ENCODE measurements at places on chromosomes 13 and 19.

GRCh38 chr19:24004166-24004565 is 82.8 kb upstream of the ZNF254 start:
- H3K4me3 ChIP-seq: no peak overlapping the region
- no peaks in the 10 kb centered on the region for H3K27me3 ChIP-seq
- no peaks in the 10 kb centered on the region for H3K36me3 ChIP-seq
- H3K27ac ChIP-seq: no peak overlapping the region
- no peaks in the 10 kb centered on the region for H3K4me1 ChIP-seq

DNA sequence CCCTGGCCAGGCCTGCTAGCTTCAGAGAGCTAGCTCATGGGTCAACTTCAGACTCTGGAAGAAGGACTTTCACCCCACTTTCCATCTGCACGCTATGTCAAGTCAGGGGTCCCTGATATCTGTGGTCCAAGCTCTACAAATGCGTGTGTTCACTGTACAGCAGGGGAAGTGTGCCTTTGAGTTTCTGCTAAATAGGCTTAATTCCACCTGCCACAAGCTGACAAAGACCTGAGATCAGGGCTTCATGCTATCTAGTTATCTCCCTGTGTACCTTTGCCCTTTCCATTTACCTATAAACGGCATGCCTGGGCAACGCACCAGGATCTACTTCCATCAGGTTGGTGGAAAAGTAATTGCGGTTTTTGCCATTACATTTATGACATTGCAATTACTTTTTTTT is 10.7 kb upstream of the SULT2A1 start:
- H3K4me3 ChIP-seq: no peak overlapping the region
- H3K27me3 ChIP-seq: no peaks in the 10 kb centered on the region
- H3K4me1 ChIP-seq: no peaks in the 10 kb centered on the region
- DNase-seq: no peak
- H3K36me3 ChIP-seq: no peaks in the 10 kb centered on the region

DNA sequence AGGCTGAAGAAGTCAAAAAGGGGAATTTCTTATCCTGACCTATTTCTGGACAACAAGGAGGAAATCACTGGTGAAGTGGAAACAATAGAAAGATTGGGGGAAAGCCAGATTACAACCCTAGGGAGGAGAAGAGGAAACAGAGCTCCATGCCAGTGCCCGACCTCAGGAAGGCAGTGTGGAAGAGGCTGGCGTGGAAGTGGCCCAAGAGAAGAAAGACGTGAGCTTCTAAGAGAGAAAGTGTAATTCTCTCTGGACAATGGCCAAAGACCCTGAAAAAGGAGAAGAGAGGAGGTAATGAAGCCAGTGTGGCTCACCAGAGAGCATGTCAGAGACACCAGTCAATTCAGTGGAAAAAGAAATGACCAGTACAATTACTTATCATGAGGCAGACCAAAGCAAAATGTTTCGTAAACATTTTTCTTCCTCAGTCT is 52.6 kb upstream of the URAD start:
- no peak overlapping the region for H3K27ac ChIP-seq
- DNase-seq: no peak
- H3K4me3 ChIP-seq: no peak overlapping the region
- no peaks in the 10 kb centered on the region for H3K36me3 ChIP-seq
- H3K4me1 ChIP-seq: no peaks in the 10 kb centered on the region

DNA sequence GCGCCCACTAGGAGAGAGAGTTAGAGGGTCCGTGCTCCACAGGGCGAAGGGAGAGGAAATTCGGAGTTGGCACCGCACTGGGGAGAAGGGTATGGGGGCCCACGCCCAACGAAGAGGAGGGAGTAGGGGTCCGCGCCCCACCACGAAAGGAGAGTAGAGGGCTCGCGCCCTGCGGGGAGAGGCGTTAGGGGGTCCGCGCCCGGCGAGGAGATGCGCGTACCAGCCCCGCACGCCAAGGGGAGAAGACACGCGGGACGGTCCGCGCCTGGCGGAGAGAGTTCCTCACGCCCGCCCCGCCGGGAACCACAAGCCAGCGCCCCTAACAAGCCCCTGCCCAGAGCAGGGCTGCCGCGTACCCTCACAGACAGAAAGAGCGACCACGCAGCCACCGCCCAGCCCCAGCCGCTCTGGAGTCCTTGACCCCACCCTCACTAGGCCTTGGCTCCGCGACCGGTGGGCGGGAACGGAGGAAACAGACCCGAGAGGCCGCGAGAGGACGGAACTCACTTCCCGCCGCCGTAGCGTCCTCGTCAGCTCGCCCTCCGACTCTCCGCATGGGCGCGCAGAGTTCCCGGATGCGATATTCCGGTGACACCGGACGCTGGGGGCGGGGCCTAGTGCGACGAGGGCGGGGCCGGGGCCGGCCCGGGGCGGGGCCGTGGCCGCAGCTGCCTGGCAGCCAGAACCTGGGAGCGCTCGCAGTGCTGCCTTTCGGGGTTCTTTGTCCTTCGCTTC is 20.0 kb upstream of the ZSCAN18 start:
- H3K36me3 ChIP-seq: no peaks in the 10 kb centered on the region
- H3K27me3 ChIP-seq: no peaks in the 10 kb centered on the region
- H3K27ac ChIP-seq: no peak overlapping the region
- no peaks in the 10 kb centered on the region for H3K4me1 ChIP-seq

DNA sequence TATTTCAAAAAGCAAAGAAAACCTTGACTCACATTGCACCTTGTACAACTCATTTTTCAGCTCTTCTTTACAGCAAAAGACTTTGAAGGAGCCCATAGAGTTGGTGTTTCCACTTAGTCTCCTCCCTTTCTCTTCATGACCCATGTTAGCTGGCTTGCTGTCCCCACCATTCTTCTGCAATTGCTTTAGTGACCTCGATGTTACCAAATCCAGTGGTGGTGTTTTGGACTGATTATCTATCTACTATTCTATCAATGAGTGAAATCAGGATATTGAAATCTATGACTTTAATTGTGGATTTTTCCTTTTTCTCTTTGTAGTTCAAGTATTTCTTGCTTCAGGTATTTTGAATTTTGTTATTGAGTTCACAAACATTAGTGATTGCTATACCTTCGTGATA is 197.3 kb downstream of the GPC5 start:
- no peak for DNase-seq
- H3K27ac ChIP-seq: no peak overlapping the region
- H3K4me1 ChIP-seq: no peaks in the 10 kb centered on the region
- H3K4me3 ChIP-seq: no peak overlapping the region
- no peaks in the 10 kb centered on the region for H3K27me3 ChIP-seq

DNA sequence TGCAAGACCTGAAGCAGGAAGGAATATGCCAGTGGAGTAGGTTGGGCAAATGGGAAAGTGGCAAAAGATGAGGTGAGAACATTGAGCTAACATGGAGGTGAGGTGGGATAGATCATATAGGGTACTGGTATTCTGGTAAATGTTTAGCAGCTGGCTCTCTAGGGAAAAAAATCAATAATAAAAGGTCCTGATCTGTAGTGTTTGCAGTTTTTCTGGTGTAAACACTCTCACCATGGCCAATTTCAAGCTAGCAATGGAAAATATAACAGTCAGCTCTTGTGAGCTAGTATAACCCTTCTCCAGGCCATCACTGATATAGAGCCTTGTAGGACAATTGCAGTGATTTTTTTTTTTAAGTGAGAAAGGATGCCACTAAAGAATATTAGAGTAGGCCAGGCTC is 31.3 kb downstream of the RFC3 start:
- H3K4me3 ChIP-seq: no peak overlapping the region
- no peaks in the 10 kb centered on the region for H3K36me3 ChIP-seq
- H3K27me3 ChIP-seq: no peaks in the 10 kb centered on the region

- H3K36me3 ChIP-seq: no peaks in the 10 kb centered on the region
- peak within 1 kb of the TSS; percentile 22 for H3K27ac ChIP-seq
- peaks cover 20% of the 10 kb centered on the region for H3K4me1 ChIP-seq
- H3K4me3 ChIP-seq: peak within 1 kb of the TSS; percentile 42
Measured at GRCh38 chr19:54473071-54473891, at the start of gene CDC42EP5. Gene CDC42EP5 (minus strand): TSS chr19:54473296. CDS start chr19:54465547, 7,749 bp downstream.

DNA sequence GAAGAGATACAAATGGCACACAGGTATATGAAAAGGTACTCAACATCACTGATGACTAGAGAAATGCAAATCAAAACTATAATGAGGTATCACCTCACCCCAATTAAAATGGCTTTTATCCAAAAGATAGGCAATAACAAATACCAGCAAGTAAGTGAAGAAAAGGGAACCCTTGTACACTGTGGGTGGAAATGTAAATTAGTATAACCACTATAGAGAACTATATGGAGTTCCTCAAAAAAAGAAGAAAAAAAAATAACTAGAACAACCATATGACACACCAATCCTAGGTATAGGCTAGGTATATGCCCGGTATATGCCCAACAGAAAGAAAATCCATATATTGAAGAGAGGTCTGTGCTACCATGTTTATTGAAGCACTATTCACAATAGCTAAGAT is 150.9 kb downstream of the VWA8 start:
- H3K27me3 ChIP-seq: no peaks in the 10 kb centered on the region
- H3K4me3 ChIP-seq: no peak overlapping the region
- DNase-seq: no peak
- H3K4me1 ChIP-seq: no peaks in the 10 kb centered on the region

- no peaks in the 10 kb centered on the region for H3K27me3 ChIP-seq
- H3K4me3 ChIP-seq: no peak overlapping the region
- peaks cover 10% of the 10 kb centered on the region for H3K4me1 ChIP-seq
Measured at GRCh38 chr19:34366738-34367623, 2.0 kb downstream of the GPI start.

DNA sequence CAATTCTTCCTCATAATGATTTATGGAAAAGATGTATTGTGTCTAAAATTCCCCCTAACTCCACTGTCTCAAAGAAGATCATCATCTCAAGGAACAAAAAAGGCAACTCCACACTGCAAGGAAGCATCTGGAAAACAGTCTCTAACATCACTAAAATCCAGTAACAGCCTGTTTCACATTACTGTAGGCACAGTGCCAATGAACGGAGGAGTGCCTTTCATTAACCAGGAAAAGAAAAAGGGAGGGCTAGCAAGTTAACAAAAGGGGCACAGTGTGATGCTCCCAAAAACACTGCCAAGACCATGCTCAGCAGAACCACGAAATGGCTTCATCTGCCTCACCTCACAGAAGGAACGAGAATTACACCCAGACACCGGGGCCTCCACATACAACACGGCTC is 8.5 kb downstream of the TMTC4 start:
- no peaks in the 10 kb centered on the region for H3K27me3 ChIP-seq
- H3K4me3 ChIP-seq: no peak overlapping the region
- DNase-seq: no peak
- H3K27ac ChIP-seq: no peak overlapping the region

- DNase-seq: no peak
- no peak overlapping the region for H3K4me3 ChIP-seq
- H3K4me1 ChIP-seq: no peaks in the 10 kb centered on the region
- no peaks in the 10 kb centered on the region for H3K27me3 ChIP-seq
- H3K27ac ChIP-seq: no peak overlapping the region
Measured at GRCh38 chr13:75932636-75933035, 296.5 kb downstream of the LMO7 start.

DNA sequence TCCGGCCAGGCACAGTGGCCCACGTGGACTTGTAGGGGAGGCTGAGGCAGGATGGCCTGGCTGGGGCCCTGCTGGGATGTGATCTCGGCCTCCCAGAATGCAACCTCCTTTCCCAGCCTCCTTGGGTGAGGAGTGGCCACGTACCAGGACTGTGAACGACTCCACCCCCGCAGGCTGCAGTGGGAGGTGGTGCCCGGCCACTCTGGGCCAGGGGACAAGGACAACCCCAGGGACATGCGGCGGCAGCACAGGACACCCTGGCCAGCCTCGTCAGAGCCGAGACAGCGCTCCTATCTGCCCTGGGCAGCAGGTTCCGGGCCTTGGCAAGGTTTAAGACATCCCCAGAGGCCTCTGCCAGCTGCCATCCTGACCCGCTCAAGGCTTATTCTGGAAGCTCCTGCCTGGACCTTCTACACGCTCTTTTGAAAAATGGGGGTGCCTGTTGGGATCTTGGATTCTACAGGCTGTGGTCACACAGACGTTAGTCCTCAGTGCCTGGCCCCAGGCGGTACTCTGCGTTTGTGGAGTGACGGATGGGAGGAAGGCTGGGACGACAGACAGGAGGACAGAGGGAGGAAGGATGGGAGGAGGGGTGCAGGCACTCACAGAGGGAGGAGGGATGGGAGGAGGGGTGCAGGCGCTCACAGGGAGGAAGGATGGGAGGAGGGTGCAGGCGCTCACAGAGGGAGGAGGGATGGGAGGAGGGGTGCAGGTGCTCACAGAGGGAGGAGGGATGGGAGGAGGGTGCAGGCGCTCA is 19.9 kb upstream of the CACTIN start:
- no peaks in the 10 kb centered on the region for H3K36me3 ChIP-seq
- H3K27me3 ChIP-seq: no peaks in the 10 kb centered on the region
- no peak overlapping the region for H3K27ac ChIP-seq
- no peak for DNase-seq
- no peak overlapping the region for H3K4me3 ChIP-seq
- H3K4me1 ChIP-seq: no peaks in the 10 kb centered on the region

GRCh38 chr19:6801485-6802086 is 29.1 kb downstream of the VAV1 start:
- peak; percentile 65 for DNase-seq
- H3K4me3 ChIP-seq: no peak overlapping the region

DNA sequence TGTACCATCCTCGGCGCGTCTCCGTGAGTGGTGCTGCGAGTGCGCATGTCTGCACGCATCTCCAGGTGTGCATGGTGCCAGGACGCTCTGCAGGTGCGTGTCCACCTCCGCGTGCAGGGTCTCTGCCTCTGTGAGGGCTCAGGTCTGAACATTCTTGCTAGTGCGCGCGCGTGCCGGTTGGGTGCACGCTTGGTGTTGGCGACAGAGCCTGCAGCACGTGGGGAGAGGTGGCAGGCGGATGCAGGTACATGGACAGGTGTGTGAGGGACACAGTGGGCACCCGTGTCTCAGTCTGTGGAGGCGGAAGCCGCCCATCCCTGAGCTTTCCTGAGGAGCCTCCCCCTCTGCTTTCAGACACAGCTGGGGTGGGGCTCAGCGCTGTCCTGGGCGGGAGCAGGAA is 4.9 kb upstream of the OR10H2 start:
- H3K27ac ChIP-seq: no peak overlapping the region
- no peak overlapping the region for H3K4me3 ChIP-seq
- H3K4me1 ChIP-seq: no peaks in the 10 kb centered on the region
- H3K36me3 ChIP-seq: no peaks in the 10 kb centered on the region
- DNase-seq: no peak

DNA sequence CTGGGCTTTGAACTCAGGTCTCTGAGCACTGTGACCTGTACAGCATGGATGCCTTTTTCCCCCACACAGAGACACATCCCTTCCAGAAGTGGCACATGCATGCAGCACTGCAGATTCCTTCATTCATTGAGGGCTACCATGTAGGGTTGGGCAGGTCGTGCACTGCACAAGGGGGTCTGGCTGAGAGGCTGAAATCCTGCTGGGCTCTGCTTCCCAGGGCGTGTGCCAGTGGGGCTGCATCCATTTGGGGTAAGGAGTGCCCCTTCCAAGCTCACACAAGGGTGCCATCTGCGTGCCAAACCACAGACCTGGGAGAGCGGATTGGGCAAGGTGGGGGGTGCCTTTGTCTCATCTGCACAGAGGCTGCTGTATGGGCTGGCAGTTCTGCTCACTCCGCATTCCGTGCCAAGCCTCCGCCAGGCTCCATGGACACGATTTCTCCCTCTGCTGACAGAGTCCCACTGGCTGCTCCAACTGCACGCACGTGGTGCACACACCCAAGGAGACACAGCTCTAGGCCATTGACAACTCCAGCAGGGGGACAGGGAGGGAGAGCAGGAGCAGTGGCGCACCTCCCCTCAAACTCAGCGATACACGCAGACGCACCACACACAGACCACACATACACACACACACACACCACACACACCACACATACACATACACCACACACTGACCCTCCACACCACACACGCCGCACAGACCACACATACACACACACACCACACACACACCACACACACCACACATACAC is 4.5 kb upstream of the SHISA7 start:
- no peaks in the 10 kb centered on the region for H3K4me1 ChIP-seq
- DNase-seq: no peak
- H3K36me3 ChIP-seq: no peaks in the 10 kb centered on the region
- no peak overlapping the region for H3K4me3 ChIP-seq

Measured in pancreas (tissue), 10 donors.